ENCODE measurements at places on chromosomes 12 and 14.
A peak's percentile ranks its signal among the peaks of the same experiment; 100 is the strongest.

DNA sequence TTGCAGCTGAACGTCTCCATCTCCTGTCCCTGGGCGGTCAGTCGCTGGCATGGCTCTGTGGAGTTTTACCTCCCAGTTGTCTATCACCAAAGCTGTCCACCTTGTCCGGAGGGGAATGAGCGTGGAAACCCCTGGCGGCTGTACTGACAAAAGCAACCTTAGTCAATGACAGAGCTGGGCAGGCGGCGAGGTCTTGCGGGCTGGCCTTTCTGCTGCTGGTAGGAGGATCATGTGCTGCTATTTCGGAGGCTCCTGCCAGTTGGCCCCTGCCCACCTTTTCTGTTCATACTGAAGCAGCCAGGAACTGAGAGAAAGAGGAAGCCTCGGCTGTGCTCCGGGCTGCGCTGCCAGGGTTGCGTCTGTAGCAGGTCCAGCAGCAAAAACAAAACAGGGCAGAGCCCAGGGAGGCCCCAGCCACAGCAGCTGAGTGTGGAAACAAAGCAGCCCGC lies 57.7 kb downstream of the HMGA2 start:
- peak; percentile 21 for DNase-seq

- no peak for DNase-seq
Observed at GRCh38 chr12:92502417-92503028, 200.3 kb upstream of the PLEKHG7 start.

GRCh38 chr12:16300122-16300521 lies 22.6 kb upstream of the SLC15A5 start:
- DNase-seq, result no peak

GRCh38 chr14:93619176-93619793 lies 169.0 kb downstream of the PRIMA1 start:
- DNase-seq, result peak; percentile 5

DNA sequence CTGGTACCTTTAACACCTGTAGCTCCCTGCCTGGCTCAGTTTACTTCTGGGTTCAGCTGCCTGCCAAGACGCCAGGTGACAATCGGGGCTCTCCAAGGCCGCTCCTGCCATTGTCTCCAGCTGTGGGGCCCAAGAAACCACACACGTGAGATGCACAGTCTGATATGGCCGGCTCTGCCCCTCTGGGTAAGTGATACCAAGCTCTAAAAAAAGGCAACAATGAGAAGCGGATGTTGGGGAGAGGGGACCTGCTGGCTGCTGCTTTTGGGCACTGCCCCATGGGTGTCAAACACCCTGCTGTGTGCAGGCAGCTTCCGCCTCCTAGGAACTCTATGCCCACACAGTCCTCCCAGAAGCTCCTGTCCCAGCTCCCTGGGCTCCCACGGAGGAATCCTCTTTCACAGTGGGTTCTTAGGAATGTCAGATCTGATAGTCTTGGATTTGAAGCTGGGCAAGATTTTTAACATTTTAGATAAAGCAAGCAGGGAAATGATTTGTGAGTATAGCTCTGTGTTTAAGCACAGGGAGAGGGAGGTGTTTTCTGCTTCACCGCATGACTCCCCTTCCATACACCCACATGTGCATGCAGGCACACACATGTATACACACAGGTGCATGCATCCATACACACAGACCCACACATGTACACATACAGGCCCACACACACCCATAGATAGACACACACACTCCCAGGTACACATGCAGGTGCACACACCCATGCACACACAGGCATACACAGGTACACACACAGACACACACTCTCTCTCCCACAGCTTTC lies 1135.8 kb downstream of the BCL11B start:
- no peak for DNase-seq

- peak; percentile 46 for DNase-seq
Observed at GRCh38 chr12:103840462-103840875, 565 bp downstream of the NT5DC3 start.
